ENCODE measurements at places on chromosomes 3 and 15. TPM values are rescaled to one million over a fixed set of nuclear protein-coding genes. Genes with fewer than 3 reads are reported as not detected.

MGLL gene
- total RNA-seq: 35.2 TPM

AGBL1 gene
- 4.8 TPM for total RNA-seq

CLSTN2 gene
- total RNA-seq: 8.9 TPM

SQOR gene
- 50.6 TPM for total RNA-seq

NOP10 gene
- 79.7 TPM for total RNA-seq

EAF2 gene
- total RNA-seq: 14.2 TPM

LRRC34 gene
- 22.4 TPM for total RNA-seq

MANF gene
- total RNA-seq: 64.5 TPM

SCN11A gene
- total RNA-seq: 2.2 TPM

ARHGAP31 gene
- 9.4 TPM for total RNA-seq

NPAP1 gene
- 2.4 TPM for total RNA-seq

CCNB2 gene
- total RNA-seq: 5.1 TPM

P2RY13 gene
- total RNA-seq: 5.5 TPM

ACTC1 gene
- 194 TPM for total RNA-seq

FOXL2NB gene
- 1.9 TPM for total RNA-seq

GOLGA8T gene
- total RNA-seq: not detected

CCR4 gene
- total RNA-seq: 2.9 TPM

PLSCR5 gene
- 6.0 TPM for total RNA-seq

MEGF11 gene
- total RNA-seq: 1.9 TPM

IL20RB gene
- 2.9 TPM for total RNA-seq

SPINK8 gene
- not detected for total RNA-seq

GALNT15 gene
- 3.9 TPM for total RNA-seq

CHRD gene
- total RNA-seq: 13.7 TPM

RLBP1 gene
- not detected for total RNA-seq

CCR3 gene
- 41.7 TPM for total RNA-seq

IMPG2 gene
- 2.6 TPM for total RNA-seq

STRIT1 gene
- not detected for total RNA-seq

RBP2 gene
- total RNA-seq: not detected

ITPKA gene
- 24.1 TPM for total RNA-seq

FOXL2 gene
- total RNA-seq: 5.3 TPM

SEMA7A gene
- 23.1 TPM for total RNA-seq

HRG gene
- total RNA-seq: 1.9 TPM

GP9 gene
- total RNA-seq: 3.6 TPM

CNTN4 gene
- 40.0 TPM for total RNA-seq

PIF1 gene
- 1.7 TPM for total RNA-seq

FOXP1 gene
- total RNA-seq: 148 TPM

SRP14 gene
- 153 TPM for total RNA-seq

LRRC28 gene
- total RNA-seq: 41.7 TPM

Measured in umbilical cord (tissue), 2 donors.